ENCODE measurements at places on chromosomes 4 and X.

- DNase-seq, result no peak
These were observed 73.9 kb downstream of the CXXC4 start for GRCh38 chr4:104420766-104421165.

GRCh38 chr4:1008840-1009541 is 2.4 kb upstream of the FGFRL1 start:
- peak; percentile 27 for DNase-seq

GRCh38 chr4:76964769-76965168 is 15.2 kb downstream of the SEPTIN11 start:
- DNase-seq, result no peak

- DNase-seq, result no peak
These were observed 588.0 kb downstream of the CCSER1 start for GRCh38 chr4:90715242-90715641.

DNA sequence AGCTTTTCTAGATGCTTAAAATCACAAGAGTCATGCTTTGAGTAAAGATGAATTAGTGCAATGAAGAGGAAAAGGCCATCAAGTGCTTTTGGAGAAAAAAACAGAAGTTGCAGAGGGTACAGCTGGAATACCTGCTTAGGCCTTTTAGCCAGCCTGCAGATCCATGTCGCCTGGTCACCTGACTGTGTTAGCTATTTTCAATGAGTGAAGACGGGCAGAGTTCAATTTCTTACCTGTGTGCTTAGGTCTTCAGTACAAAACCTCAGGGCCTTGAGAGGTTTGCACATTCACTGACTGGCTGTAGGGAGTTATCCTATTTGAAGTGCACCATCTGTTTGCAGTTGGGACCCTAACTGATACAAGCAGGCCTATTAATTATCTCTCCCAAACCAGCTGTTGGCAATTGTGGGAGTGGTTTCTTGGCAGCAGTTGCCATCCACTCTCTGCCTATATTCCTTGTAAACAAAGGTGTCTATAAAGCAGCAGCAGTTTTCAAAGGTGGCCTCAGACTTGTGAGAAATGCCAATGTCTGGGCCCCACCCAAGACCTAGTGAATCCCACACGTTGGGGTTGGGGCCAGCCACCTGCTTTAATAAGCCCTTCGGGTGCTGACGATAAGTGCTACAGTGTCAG is 16.3 kb upstream of the FAT1 start:
- DNase-seq, result no peak

GRCh38 chrX:62923093-62923492 is 428.0 kb downstream of the SPIN4 start:
- no peak for DNase-seq

- no peak for DNase-seq
These were observed 2.3 kb downstream of the VEGFC start for GRCh38 chr4:176790398-176790797.

- peak; percentile 21 for DNase-seq
These were observed 599 bp downstream of the NUP54 start for GRCh38 chr4:76147454-76148141.

- no peak for DNase-seq
These were observed 35.0 kb downstream of the DCX start for GRCh38 chrX:111376897-111377578.

GRCh38 chr4:111360906-111361305 is 738.0 kb upstream of the PITX2 start:
- no peak for DNase-seq

- no peak for DNase-seq
These were observed 2.4 kb upstream of the HOPX start for GRCh38 chr4:56683455-56683854.

- DNase-seq, result no peak
These were observed 63.8 kb upstream of the MTM1 start for GRCh38 chrX:150504397-150505182.

- DNase-seq, result no peak
These were observed 82.0 kb downstream of the IRF2 start for GRCh38 chr4:184392316-184392715.

- peak; percentile 41 for DNase-seq
These were observed 159.6 kb downstream of the TET2 start for GRCh38 chr4:105306158-105306781.

- no peak for DNase-seq
These were observed 24.2 kb downstream of the GPRIN3 start for GRCh38 chr4:89283226-89284009.

DNA sequence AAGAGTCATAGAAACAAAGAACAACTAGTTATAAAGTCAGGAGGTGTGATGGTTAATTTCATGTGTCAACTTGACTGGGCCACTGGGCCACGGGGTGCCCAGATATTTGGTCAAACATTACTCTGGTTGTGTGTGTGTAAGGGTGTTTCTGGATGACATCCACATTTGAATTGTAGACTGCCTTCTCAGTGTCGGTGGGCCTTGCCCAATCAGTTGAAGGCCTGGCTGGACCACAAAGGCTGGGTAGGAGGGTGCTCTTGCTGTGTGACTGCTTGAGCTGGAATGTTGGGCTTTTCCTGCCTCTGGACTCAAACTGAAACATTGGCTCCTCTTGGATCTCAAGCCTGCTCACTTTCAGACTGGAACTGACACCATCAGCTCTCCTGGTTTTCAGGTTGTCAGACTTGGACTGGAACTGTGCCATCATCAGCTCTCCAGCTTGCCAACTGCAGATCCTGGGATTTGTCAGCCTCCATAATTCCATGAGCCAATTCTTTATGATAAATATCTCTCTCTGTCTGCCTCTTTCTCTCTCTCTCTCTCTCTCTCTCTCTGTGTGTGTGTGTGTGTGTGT is 41.4 kb downstream of the CLDN34 start:
- DNase-seq, result no peak

GRCh38 chrX:154695911-154696675 is 42.7 kb upstream of the CTAG2 start:
- DNase-seq, result no peak

DNA sequence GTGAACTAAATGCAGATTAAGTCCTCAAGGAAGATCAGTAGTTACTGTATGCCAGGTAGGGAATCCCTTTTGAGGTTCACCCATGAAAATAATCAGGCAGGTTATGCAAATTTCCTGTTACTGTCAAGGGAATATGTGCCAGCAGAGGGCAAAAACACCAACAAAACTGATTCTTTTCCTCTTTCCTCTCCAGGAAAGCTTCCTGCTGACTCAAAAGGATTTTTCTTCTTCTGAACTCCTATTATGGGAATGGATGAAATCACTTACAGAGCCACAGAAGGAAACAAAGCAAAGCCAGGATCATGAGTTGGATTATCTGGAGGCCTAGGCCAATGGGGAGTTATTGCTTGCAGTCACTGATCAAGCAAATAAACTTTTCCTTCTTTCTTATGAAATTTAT is 49.7 kb downstream of the TMPRSS11F start:
- DNase-seq, result no peak

DNA sequence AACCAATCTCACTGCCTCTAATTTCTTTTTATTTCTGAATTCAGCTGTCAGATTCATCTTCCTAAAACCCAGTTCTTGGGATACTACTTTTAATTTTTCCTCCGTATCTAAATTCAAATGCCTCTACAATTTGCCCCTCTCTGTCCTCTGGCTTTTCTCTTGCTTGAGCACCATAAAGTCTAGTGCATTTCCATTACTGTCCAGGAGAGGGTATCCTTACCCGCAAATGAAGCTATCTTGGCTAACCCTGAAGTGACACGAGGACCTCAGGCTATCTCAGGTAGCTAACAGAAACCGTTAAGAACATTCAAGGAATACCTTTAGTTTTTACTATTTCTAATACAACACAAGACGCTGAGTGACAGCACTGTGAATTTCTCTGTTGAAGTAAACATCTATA is 49.4 kb upstream of the PRR32 start:
- no peak for DNase-seq

GRCh38 chrX:71067712-71068043 is 456 bp downstream of the SNX12 start:
- no peak for DNase-seq

GRCh38 chrX:107571296-107571998 is 56.9 kb upstream of the PRPS1 start:
- no peak for DNase-seq

DNA sequence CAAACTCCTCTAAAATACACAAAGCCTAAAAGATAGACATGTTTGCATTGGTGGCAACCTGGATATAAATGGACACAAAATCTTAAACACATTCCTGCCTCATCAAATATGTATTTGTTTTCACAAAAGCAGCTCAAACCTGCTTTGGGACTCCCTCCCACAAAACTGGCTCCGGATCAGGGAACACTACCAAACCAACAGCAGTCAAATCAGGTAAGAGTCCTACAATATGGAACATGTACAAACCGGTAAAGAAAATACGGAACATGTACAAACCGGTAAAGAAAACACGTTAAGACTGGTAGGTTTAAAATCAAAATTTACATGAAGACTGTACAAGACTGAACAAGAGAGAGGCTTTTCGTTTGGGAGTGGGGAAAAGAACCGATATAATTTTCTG is 4.3 kb downstream of the AMTN start:
- no peak for DNase-seq

DNA sequence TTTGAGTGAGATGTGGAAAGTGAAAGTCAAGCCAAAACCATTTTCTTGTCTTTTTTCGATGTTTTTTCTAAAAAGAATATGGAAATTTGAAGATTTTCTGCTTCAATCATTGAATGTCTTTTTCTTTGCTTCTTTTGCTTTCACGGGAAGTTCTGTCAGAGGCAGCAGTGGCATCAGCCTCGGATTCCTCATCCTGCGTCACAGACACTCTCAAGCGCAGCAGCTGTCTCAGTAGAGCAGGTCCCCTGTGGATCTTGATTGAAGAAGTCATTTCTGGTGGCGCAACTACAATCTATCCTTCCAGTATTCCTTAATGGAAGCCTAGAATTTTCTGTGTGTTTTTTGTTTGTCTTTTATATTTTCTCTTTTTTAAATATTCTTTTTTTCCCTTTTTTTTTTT is 52.7 kb upstream of the NEIL3 start:
- no peak for DNase-seq

GRCh38 chr4:168388890-168389289 is 70.3 kb upstream of the DDX60 start:
- DNase-seq, result no peak

GRCh38 chr4:109004418-109004817 is 241.6 kb upstream of the ETNPPL start:
- DNase-seq, result no peak

- peak; percentile 2 for DNase-seq
These were observed 717 bp downstream of the EDA start for GRCh38 chrX:69616457-69617203.

DNA sequence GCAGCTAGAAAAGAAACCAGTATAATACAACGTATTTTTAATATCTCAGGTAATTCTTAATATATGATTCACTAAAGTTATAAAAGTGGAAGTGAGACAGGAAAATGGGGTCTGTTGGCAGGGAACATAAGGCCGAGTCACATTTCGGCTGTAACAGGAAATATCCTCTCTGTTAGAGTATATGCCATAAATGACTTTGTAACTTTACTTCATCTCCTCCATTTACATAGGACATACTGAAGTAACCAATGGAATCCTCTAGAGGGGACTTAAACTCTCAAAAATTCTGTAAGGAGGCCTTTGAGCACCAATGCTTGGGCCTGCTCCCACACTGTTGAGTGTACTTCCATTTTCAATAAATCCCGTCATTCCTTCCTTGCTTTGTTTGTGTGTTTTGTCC is 71.3 kb downstream of the ANKRD17 start:
- DNase-seq, result no peak

DNA sequence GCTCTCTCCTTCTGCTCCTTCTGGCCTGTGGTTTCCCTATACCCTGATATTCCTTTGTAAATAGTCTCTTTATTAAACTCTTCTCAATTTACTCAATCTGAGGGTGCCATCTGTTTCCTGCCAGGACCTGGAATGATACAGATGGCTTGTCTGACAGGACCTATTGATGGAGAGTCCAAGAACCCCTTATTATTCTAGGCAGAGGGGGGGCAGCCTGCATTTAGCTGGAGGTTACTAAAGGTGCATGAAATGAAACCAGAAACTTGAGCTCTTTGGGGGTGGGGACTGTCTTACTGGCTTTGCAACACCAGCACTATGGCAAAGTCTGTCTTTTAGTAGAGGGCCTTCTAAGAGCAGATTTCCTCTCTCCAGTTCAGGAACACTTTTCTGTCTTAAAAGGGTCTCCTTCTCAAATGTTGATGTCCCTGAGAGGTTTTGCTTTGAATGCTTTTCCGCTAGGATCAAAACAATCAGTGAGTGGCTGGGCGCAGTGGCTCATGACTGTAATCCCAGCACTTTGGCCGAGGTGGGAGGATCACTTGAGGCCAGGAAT is 162.5 kb upstream of the MED14 start:
- no peak for DNase-seq

GRCh38 chr4:40656201-40656863 is 26.7 kb upstream of the RBM47 start:
- no peak for DNase-seq

GRCh38 chrX:43448688-43449087 is 207.4 kb upstream of the MAOA start:
- DNase-seq, result no peak

GRCh38 chr4:53141308-53141707 is 224.6 kb downstream of the SCFD2 start:
- DNase-seq, result no peak

GRCh38 chr4:184613405-184613804 is 35.8 kb downstream of the CASP3 start:
- no peak for DNase-seq

- DNase-seq, result no peak
These were observed 16.0 kb upstream of the RAP1GDS1 start for GRCh38 chr4:98245226-98245625.

DNA sequence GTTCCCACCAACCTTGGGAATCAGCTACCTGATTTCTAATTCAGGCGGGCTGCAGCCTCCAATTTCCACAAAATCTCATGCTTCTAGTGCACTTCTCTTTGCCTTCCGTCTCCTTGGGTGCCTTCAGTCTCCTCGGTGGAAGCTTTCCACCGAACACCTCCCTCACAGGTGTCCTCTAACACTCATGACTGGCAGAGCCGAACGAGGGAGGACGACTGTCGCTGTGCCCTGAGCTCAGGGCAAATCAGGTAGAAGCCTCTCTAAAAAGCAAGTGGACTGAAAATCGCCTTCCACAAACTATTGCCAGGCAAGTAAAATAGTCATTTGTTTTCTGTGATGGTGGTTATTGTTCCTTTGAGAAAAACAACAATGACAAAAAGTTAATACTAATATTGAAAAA is 176.1 kb upstream of the PPARGC1A start:
- no peak for DNase-seq

DNA sequence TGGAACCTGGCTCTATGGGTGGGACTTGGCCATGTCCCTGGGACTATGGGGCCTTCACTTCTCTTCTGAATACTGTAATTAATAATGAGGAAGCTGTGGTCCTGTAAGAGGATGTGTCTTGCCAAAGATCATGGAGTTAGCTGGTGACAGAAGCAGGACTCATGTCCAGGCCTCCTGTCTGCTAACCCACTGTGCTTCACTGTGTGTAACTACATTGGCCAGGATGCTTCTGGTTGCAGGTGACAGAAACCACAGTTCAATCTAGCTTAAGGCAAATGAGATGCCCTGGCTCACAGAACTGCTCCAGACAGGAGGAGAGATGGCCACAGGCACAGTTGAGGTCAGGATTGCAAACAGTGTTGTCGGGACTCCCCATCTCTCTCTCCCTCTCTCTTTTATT is 3.1 kb downstream of the MTMR1 start:
- DNase-seq, result no peak

GRCh38 chrX:74450803-74451449 is 29.6 kb downstream of the SLC16A2 start:
- no peak for DNase-seq
